Effector memory CD8-positive, alpha-beta T cell (primary cell): ENCODE measurements at places on chromosomes 16 and 17.

GRCh38 chr17:80272366-80272765 lies 11.7 kb downstream of the RNF213 start:
- no peak for DNase-seq

DNA sequence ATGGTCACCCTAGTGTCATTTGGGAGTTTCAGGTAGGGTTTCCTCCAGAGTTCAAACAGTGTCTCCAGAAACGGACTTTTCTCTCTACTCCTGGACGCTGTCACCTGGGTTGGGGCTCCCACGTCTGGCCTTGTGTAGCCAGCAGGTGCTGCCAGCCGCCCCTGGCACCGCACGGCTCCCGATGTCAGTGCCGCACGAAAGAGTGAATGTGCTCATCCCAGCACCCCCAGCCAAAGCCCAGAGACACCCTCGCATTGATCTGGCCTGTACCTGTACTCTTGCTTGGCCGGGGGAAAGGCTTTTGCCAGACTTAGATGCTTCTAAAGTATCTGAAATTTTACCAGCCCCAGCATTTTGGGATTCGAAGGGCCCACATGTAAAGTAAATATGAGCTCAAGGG lies 351.9 kb downstream of the C16orf95 start:
- DNase-seq, result no peak

DNA sequence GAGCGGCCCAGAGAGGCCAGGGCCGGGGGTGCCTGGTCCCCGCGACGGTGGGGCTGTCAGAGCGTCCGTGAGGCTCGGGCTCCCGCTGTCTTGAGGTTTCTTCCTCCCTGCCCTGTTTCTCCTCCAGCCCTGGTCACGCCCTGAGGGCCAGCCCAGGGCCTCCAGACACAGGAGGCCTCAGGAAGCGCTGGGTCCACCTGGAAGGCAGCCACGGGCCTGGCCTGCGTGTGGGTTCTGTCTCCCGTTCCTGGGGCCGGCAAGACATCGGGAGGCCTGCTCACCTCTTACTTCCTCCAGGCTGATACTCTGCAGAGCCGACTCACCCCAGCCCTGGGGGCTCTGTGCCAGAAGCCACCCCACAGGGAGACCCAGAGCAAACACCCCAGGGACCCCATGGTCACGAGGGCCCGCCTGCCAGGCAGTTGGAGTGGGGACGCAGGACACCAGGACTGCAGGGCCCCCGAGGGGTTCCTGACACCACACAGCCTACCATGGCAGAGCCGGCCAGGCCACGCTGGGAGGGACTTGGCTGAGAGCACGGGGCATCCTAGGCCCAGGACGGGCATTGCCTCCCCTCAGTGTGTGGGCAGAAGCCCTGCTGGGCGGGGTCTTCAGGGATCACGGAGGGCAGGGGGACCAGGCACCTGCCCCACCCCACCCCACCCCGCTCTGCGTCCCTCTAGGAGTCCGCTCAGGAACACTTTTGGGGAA lies 18.9 kb upstream of the CACNA1H start:
- no peak for DNase-seq

DNA sequence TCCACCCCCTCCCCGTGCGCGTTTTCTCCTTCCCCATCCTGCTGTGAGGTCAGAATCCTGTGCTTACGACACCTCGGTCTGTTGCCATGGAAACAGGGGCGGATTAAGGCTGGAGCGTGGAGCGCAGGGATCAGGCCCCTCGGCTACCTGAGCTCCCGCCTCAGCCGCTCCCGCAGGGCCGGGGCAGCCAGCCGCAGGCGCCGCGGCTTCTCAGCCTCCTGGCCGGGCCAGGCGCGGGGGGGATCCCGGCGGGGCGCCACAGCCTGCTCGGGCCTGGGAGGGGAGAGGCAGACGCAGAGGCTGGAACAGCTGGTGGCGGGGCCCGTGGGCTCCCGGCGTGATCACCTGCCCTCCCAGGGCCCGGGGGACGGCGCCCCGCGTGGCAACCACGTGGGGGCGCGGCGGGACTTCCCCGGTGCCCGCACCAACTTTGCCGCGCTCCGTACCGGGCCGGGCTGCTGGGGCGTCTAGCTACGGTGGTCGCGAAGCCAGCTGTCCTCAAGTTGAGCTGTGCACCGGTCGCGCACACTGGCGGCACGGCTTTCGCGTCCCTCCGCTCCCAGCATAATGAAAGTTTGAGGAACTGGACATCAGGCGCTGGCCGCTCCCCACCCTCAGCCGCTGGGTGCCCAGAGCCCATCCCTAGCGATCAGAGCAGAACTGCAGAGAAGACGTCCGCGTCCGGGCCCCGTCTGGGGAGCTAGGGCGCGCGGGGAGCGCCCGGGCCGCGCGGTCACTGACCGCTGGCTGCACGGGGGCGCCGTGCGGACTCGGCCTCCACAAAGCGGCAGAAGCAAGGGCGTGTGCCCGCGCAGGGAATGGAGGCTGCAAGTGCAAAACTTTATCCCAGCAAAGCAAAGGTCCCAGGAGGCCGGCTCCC lies 1.2 kb downstream of the RTN4RL1 start:
- peak; percentile 48 for DNase-seq

DNA sequence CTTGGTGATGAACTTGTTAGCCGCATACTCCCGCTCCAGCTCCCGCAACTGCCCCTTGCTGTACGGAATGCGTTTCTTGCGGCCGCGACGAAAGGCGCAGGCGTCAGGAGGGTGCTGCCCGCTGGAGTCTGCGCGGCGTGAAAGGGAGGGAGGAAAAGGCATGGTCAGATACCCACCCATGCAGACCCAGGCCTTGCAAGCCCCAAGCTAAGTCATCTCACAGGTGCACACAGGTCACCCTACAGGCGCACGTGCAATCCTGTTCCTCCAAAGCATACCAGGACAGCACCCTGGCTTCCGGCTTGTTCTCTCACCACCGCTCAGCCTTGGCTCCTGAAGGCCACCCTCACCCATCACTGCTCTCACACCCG lies 1.6 kb downstream of the HOXB13 start:
- DNase-seq, result no peak

GRCh38 chr16:58062821-58063220 lies 37.3 kb downstream of the MMP15 start:
- no peak for DNase-seq

GRCh38 chr16:69904495-69905170 lies 46.5 kb upstream of the CLEC18A start:
- no peak for DNase-seq

GRCh38 chr16:70777496-70777895 lies 23.5 kb downstream of the VAC14 start:
- DNase-seq, result no peak

GRCh38 chr17:50864747-50865059 lies 1.5 kb downstream of the TOB1 start:
- DNase-seq, result no peak

DNA sequence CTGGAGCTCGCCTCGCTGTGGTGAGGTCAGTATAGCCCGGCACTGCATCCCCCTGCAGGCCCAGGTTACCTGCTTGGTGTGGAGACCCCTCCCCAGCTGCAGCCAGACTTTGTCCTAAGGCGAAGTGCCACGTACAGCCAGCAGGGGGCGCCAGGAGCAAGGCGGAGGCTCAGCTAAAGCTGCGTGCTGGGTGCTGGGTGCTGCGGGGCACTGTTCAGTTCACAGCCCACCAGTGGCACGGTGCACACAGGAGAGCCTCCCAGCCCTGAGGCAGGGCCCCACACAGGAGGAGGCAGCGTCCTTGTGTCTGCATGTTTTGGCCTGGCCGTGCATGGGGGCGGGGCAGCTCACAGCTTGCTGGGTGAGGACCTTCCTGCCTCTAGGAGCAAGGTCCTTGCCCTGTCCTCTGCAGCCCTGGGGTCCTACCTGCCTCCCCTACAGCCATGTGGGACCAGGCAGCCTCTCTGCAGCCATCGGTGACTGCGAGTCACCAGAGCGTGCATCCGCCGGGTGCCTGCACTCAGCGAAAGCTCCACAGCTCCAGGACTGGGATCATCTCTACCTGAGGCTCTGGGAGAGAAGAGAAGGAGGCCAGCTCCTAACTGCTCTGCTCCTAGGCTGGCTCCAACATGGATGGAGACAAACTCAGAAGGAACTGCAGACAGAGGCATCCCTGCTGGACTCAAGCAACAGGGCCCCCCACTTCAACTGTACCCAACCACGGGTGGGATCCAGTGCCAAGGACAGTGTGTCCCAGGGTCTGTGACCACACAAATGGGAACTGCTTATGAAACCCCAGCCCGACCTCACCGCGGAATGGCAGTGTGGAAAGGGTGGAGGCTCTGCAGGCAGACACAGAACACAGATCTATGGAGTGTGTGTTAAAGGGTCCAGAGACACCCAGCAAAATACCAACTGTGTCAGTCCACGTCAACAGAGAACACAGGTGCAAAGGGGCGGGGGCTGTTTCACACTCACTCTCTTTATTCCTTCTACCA lies 19.0 kb downstream of the SLC7A5 start:
- peak; percentile 81 for DNase-seq

- no peak for DNase-seq
These were observed 170.2 kb downstream of the UTP18 start for GRCh38 chr17:51430591-51430990.

DNA sequence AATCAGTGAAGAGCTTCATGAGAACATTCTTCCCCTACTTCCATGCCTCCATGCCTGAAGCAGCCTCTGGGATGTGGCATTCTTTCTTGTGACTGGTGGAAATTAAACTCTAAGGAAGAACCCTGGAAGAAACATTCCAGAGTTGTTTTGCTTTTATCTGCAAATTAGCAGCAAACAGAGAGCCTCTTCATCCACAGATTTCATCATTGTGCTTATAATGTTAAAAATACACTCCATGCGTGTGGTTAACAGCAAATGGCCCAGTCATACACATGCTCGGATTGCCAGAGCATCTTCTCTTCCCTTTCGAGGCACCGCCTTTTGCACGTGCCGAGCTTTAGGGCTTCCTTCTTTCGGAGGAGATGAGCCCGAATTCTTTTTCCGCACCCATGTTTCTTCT lies 411.3 kb downstream of the SNX29 start:
- DNase-seq, result no peak

DNA sequence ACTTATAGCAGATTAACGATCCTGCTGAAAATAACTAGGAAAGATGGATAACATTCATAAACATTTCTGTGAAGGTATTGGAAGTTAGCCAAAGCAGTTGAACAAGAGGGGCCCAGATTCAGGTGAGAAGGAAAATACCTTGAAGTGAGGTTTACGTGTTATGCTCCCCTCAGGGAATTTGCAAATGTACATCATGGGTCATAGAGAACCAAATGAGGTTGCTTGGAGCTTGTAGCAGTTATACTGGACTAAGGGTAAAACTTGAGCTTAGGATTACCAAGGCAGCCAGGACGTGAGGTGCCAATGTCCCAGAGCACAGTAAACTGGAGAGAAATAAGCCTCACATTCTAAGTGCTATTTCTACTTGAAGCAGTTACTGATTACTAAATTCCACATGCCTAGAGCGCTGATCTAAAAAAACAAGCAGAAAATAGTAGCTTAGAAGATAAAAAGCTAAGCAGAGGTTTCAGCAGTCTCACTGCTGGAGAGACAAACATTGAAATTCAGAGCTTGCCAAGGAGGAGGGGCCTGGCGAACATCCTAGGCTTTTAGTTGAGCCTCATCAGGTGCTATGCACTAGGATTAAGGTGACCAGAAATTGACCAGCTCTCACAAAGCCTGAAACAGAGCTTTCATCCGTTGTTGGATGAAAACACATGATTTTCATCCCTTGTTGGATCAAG lies 136.7 kb upstream of the FAM20A start:
- DNase-seq, result no peak

- DNase-seq, result no peak
These were observed 53.8 kb upstream of the MTMR4 start for GRCh38 chr17:58568044-58568799.

GRCh38 chr16:50664270-50664669 lies 16.8 kb downstream of the SNX20 start:
- DNase-seq, result no peak

- no peak for DNase-seq
These were observed 75.8 kb downstream of the TEX14 start for GRCh38 chr17:58615768-58616659.

- no peak for DNase-seq
These were observed 932 bp upstream of the NFE2L1 start for GRCh38 chr17:48047113-48047740.

GRCh38 chr17:36741019-36741902 lies 139.9 kb downstream of the MRM1 start:
- no peak for DNase-seq

DNA sequence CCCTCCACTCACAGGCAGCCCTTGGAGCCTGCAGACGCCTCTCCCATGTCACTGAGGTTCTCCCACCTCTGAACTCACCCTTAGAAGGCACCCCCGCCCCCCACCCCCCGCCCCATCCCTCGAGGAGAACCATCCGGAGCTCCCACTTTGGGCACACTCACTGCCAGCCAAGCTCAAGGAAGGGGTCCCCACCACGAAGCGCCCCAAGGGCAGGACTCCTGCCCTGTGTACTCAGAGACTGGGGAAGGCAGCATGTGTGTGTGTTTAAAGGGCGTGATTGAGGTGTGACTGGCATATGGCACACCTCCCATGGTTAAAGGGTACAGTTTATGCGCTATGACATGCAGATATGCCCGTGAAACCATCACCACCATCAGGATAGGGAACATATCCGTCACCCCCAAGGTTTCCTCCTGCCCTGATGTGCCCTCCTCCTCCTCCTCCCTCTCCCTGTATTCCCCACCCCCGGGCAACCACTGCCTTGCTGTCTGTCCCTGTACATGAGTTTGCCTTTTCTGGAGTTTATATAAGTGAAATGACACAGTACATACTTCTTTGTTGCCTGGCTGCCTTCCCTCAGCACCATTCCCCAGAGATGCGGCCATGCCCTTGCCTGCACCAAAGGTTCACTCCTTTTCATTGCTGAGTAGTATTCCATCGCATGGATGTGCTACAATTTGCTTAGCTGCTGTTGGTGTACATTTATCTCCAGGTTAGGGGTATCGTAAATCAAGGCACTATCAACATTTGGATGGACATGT lies 14.0 kb upstream of the RBFOX3 start:
- DNase-seq, result no peak

- DNase-seq, result no peak
These were observed 40.1 kb downstream of the PEMT start for GRCh38 chr17:17551361-17551760.

- no peak for DNase-seq
These were observed 109.5 kb downstream of the CDH13 start for GRCh38 chr16:82736224-82736623.

DNA sequence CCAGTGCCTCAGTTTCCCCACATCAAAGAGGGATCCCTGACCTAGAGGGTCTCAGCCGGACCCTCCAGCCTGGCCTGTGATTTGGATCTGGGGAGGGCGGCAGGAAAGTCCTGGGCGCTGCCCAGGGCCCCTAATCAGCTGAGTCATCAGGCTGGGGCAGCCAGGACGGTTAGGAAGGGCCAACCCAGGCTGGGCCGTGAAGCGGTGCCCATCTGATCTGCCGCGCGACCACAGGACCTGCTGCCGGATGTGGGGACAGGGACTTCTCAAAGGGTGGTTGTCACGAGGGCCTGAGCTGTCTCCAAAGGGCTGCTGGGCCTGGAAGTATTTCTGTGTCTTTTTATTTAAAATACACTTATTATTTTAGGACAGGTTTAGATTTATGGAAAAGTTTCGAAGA lies 4.4 kb downstream of the TPSAB1 start:
- DNase-seq, result no peak

DNA sequence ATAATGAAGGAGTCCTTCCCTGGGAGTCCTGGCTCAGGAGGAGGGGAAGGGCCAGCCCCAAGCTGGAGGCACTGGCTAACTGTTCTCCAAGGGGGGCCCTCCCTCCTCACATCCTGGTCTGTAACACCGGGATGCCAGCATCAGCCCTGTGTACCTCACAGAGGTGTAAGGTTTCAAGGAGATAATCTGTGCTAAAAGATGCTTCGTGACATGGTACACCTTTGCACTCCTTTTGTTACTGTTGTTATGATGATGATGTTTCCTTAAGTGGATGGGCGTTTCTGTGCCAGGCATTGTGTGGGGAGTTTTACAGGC lies 236.7 kb upstream of the TNRC6C start:
- no peak for DNase-seq
